ENCODE measurements at places on chromosomes 4 and X.

GRCh38 chr4:163493643-163494359 is 689 bp upstream of the TMA16 start:
- DNase-seq: no peak

DNA sequence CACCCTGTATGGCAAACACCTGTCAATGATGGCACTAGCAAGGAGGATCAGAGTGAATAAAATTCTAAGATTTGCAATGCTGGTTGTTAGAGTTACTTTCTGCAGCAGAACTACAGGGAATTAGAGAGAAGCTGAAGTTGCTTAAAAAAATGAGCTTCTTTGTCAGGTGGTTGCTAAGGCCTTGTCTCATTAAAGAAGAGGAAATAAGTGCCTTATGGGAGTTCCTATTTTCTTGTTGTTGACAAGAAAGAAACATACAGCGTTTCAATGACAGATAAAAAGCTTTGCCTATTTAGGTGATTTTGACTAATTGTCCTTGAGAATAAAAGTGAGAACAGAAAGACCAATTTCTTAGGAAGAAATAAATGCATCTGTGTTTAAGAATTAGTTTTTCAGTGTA is 106.0 kb upstream of the ARHGAP24 start:
- no peak for DNase-seq

DNA sequence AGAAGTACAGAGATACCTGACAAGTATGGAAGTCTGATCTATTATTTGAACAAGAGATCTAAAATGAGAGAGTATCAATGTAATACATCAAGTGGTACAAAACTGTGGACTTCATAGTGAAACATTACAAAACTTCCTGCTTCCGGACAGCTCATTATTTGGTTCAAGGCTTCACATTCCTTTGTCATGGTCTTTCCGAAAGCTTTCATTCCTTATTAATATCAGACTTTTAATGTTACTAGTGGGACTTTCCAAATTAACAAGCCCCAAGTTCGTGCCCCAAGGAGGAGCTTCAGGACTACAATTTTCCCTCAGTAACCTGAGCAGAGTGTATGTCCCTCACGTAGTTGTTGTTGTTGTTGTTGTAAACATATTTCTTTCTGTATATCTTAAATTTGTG is 1.2 kb downstream of the CHIC2 start:
- DNase-seq: peak; percentile 36

GRCh38 chrX:43693602-43694406 is 37.7 kb downstream of the MAOA start:
- DNase-seq: no peak

- no peak for DNase-seq
These were observed 156.6 kb downstream of the CHIC2 start for GRCh38 chr4:53907772-53908171.
